Fibroblast of skin of back (primary cell): ENCODE measurements at places on chromosomes 16 and 17.

- no peak for DNase-seq
These were observed 8.1 kb upstream of the DNASE1 start for GRCh38 chr16:3646348-3646920.

- DNase-seq = no peak
These were observed 9.6 kb downstream of the FLOT2 start for GRCh38 chr17:28887871-28888471.

DNA sequence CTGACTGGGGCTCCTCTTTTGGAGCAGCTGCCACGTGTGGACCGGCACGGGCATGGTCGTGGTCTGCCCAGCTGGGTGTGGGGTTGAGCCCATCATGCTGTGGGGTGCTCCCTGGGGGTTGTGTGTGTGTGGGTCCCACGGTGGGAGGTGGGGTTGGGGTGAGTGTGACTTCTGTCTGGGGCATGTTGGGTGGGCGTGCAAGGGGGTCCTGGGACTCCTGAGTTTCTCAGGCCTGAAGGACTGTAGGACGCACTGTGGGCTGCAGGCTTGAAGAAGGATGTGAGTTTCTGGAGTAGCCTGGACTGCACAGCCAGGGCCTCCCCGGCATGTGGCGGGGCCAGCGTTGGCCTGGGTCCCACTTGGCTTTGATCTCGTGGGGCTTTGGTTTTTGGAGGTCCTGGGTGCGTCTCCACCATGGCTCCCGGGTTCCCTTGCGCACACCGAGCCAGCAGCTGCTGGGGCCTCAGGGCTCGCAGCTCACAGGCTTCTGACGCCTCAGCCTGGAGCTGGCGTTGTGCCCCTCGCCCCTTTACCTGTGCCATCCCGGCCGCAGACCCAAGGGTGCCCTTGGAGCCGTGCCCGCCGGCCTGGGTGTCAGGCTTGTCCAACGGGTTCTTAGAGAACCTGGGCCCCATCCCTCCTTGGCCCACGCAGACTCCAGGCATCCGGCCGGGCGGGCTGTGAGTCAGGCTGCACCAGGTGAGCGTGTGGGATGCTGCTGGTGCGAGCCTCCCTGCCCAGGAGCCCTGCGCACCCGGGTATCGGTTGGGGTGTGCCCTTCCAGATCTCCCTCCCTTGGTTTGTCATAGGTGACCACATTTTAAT is 34.4 kb upstream of the ZNF750 start:
- no peak for DNase-seq

DNA sequence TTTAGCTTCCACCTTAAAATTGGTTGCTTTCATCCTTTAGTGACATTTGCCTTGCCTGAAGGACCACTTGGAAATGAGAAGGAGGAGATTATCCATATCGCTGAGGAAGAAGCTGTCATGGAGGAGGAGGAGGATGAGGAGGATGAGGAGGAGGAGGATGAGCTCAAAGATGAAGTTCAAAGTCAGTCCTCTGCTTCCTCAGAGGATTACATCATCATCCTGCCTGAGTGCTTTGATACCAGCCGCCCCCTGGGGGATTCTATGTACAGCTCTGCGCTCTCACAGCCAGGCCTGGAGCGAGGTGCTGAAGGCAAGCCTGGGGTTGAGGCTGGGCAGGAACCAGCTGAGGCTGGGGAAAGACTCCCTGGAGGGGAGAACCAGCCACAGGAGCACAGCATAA is 11.5 kb upstream of the TMEM106A start:
- peak; percentile 8 for DNase-seq

DNA sequence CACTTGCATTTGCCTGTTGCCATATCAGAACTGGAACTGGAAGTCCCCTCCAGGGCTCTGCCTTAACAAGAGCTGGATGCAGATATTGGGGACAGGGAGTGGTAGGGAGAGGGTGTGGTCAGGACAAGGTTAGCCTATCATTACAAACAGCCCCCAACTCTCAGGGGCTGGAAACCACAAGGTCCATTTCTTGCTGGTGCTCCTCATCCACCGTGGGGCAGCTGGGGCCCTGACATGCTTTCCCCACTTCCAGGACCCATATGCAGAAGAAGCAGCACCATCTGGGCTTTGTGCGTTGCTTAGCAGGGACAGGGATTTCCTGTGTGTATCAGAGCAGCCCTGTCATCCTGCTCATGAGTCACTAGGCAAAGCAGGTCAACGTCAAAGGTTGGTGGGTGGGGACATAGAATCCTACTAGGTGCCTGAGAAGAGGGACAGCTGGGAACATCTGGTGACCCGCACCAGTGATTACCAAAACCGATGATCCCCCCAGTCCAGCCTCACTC is 26.9 kb downstream of the RGS9 start:
- peak; percentile 55 for DNase-seq

DNA sequence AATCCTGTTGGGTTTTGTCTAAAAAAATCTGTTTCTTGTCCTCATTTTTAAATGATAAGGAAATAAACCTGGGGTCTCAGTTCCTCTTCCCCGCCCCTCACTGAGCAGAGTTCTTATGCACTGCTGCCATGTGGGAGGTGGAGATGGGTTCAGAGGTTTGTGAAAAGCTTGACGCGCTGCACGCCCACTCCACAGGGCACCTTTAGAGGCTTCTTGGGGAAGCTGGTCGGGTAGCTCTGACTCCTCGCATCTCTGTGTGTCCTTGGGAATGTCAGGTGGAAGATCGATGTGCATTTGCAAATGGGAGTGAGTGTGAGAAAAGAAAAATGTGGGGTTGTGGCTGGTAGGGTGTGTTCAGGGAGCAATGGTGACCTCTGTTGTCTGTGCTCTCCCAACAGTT is 4.7 kb upstream of the ZNHIT3 start:
- DNase-seq = no peak

GRCh38 chr16:55144651-55145050 is 179.4 kb upstream of the IRX6 start:
- no peak for DNase-seq

- DNase-seq = peak; percentile 64
These were observed 654 bp downstream of the LASP1 start for GRCh38 chr17:38870259-38871165.

GRCh38 chr16:87057951-87058560 is 259.1 kb downstream of the C16orf95 start:
- DNase-seq = no peak
